ENCODE measurements at places on chromosomes 5 and 9.

- no peak for DNase-seq
Observed at GRCh38 chr9:95079461-95079860, 238.0 kb downstream of the FANCC start.

GRCh38 chr5:66144834-66145390 lies 812 bp downstream of the SREK1 start:
- no peak for DNase-seq

DNA sequence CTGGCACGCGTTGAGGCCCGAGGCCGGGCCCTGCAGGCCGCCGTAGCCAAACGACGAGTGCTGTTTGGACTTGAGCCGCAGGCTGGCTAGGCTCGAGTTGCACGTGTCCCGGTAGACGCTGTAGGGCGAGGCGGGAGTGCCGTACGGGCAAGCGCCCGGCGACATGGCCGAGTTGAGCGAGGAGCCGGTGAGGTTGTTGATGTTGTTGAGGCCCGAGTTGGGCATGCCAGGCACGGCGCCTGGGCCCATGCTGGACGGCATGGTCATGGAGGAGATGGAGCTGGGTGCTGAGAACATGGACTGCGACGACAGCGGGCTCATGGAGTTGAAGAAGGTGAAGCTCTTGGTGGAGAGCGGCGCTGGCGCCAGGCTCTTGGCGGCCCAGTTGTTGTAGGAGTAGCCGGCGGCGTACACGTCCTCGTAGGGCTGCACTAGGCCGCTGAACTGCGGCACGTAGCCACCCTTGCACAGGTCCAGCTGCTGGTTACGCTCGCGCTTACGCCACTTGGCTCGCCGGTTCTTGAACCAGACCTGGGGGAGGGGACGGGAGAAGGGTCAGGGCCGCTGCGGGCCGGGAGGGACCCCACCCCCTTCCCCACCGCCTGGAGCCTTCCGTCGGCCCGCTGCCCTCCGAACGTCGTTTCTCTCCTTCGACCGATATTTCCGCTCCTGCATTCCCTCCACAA lies 5.1 kb downstream of the PITX1 start:
- DNase-seq = no peak

- DNase-seq = no peak
Observed at GRCh38 chr9:17135295-17136160, 688 bp downstream of the CNTLN start.

- peak; percentile 14 for DNase-seq
Observed at GRCh38 chr9:134475011-134475790, 148.9 kb downstream of the RXRA start.

- no peak for DNase-seq
Observed at GRCh38 chr5:52743970-52744369, 43.7 kb upstream of the ITGA1 start.

DNA sequence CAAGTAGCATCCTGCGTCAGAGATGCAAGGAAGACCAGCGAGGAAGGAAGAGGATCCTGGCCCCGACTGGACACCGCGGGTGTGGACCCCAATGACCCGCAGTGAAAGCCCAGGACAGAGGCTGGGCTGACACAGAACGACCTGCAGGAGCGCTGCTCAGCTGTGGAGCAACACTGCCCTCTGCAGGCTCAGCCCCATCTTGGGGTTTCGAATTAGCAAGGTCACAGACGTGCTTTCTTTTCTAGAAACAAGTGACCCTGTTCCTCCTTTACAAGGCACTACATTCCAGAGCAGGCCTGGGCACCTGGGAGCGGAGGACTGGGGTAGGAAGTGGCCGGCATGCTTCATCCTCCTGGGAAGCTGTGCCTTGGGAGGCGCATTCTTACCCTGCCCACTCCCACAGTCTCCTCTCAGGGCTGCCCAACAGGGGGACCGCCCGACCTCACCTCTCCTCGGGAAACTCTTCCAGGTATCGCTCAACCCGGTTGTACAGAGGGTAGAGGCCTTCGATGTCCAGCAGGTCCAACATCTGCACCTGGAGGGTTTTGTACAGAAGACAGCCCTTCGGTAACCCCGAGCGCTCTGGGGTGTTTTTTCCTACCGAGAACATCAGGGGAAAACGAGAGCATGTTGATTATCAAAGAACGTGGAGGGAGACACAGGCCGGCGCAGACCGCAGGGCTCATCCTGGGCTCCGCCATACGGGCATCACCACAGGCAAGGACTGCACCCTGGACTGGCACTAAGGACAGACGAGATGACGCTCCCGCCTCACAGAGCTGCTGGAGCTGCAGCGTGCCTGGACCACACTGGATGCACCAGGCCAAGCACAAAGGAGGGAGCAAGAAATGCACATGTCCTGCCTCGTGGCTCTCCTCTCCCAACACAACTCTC lies 35.0 kb downstream of the IPPK start:
- DNase-seq = peak; percentile 21

DNA sequence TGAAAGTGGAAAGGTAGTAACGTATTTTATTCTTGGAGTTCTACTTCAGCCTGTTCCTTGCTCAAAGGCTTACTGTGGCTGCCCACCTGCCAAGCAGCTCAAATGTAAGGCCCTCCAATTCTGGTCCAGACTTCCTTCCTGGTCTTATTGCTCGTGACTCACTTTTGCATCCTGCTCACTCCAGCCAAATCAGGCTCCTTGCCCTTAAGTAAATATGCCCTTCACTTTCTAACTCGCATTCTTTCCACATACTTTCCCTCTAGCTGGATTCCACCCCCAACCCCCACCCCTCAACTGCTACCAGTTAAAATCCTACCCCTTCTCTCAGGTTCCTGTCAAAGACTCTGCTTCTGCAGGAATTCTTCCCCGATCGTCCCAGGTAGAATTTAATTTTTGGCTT lies 96.6 kb downstream of the GALNT10 start:
- no peak for DNase-seq

DNA sequence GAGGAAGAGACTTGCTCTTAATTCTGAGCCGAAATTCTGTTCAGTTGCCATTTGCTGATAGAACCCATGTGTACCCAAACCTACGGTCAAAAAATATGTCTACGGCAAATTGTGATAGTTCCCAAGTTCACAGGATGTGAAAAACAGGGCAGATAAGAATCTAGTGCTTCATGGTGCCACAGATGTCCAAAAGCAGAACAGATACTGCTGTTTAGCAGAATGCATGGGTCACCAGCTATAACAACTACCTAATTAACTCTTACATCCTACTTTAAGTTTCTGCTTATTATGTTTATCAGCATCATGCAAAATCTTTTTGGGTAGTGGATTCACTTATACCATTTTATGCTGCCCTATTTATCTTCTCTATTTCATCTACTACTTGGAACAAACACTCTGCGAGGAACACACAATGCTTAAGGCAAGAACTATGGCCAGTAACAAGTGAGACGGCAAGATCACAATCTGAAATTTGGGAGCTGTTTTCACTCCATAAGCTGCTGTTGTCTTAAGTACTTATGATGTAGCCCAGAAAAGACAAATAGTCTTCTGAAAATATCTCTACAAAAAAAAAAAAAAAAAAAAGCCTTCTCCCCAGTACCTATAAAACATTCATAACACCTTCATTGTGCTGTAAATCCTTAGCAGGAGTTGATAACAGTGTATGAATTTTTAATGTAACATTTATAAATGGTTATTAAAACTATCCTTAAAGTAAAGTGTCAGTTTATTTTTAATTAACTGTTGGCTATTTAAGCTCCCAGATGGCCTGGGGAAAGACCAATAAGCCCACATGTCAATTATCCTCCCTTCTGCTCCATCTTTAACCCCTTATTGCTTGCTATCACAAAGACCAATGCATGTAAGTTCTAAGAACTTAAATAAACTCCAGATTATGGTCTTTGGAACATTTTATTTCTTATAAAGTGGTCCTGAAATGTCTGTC lies 232.3 kb downstream of the TLR4 start:
- no peak for DNase-seq

GRCh38 chr5:19891658-19892057 lies 96.3 kb downstream of the CDH18 start:
- no peak for DNase-seq

- no peak for DNase-seq
Observed at GRCh38 chr9:114050646-114051045, 27.5 kb downstream of the AMBP start.

GRCh38 chr5:164097749-164098148 lies 592.3 kb downstream of the MAT2B start:
- DNase-seq = no peak

DNA sequence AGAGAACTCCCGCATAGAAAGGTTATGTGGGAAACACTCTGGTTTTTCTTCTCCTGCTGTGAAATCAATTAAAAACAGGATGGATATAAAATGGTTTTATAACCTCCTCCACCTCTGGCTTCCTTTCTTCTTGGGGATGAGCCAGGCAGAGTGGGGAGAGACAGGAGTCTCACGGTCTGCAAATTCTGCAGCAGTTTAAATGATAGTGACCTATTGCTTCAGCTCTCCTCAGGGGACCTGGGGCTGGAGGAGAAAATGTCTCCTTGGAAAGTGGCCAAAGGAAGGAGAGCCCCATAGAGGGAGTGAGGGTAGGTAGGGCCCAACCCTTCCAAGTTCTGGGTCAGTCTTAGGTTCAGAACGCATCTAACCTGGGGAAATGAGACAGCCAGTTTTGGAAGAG lies 118.8 kb downstream of the MTX3 start:
- no peak for DNase-seq

GRCh38 chr5:124303366-124303765 lies 443.1 kb downstream of the ZNF608 start:
- DNase-seq = no peak

- DNase-seq = no peak
Observed at GRCh38 chr5:64619609-64620008, 70.7 kb upstream of the SHISAL2B start.

DNA sequence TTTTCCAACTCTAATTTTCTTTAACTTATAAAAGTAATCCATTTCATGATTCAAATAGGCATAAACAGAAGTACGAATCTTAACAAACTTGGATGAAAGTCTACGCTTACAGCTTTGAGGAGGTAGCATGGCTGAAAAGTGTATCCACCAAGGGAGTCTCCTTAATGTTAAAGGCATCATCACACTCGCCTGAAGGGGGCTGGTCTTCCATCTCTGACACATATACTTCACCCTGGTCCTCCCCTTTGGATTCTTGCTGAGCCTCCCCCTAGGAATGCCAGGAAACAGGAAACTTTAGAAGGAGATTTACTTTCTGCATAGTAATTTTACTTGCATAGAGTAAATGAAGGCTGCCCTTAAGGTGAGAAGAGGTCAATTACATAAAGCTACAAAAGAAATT lies 10.3 kb upstream of the NME5 start:
- no peak for DNase-seq

- no peak for DNase-seq
Observed at GRCh38 chr5:171369056-171369455, 18.6 kb upstream of the NPM1 start.

DNA sequence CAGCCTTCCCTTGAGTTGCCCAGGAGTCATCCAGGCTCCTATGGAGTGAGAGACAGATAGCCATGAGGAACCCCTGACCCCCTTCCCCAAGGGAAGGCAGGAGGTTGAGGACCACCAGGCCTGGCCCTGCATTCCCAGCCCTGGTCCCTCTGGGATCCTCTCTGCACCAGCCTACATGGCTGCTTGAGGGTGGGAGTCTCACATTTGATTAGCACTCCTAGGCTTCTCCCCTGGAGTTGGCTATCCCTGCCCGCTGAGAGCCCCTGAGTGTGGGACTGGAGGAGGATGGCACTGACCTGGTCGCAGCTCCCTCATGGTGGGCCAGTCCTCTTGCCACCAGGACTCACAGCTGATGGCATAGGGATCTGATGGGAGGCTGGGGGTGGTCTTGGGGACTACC lies 46.7 kb downstream of the SAR1B start:
- DNase-seq = no peak

- no peak for DNase-seq
Observed at GRCh38 chr5:128905568-128906110, 59.6 kb upstream of the SLC27A6 start.

DNA sequence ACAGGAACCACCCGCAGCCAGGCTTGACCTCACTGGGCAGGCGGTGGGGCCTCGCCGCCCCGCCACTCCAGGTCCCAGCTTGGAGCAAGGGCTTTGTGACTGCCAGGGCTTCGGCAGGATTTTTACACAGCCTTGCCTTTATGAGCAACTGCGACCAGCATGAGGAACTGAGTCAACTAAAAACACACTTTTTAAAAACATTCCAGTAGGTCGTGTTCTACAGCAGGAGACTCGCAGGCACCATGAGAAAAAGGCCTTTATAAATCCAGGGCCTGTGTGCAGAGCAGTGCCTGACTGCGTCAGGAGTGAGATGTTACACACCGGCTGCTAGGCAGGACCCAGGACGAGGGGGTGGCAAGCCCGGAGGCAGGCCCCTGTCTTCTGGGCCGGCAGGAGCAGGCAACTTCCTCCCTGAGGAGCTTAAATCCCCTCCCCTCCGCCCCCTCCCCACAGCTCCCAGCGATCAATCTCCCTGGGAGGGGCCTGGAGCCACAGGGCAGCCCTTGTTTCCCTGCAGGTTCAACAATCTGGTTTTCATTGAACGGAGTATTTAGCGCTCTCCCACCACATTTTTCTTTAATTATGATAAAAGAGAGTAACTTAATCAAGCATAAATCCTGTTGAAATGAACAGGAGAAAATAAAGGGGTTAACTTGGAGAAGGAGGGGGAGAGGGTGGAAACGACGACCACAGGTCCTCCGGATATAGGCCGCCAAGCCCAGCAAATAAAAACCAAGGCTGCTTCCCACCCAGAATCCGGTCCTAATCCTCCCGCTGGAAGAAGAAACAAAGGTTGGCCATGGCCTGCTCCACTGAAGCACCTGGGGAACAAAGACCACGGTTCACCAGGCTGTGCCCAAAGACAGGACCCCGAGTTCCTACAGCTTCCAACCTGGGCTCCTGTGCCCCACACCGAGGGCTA lies 92.5 kb downstream of the ROR2 start:
- no peak for DNase-seq

DNA sequence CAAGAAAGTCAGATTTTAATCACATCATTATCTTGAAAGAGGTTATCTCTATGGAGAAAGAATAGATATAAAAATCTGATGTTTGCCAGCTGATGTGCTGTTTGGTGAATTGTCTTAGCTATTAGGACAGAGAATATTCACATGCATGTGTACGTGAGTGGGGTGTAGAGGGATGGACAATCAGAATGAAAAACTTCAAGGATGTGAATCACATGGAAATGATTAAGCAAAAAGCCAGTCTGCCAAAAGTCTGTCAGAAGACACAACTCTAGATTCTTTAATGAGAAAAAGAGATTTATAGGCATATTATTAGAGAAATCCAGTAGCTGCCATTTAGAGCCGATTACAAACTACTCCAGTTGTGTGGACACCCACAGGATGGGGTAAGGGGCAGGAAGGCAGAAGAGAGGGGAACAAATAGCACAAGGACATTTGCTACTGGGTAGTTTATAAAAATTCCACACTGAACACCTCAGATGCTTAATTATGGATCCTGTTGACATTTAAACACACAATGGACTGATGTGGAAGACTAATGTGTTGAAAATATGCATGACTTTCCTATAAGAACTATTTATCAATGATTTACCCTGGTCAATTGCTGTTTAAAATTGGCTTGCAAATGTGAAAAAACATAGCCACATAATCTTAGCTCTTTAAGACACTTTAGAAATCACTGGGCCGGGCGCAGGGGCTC lies 127.4 kb downstream of the PTTG1 start:
- DNase-seq = no peak

- DNase-seq = no peak
Observed at GRCh38 chr9:107992271-107992670, 502.7 kb upstream of the KLF4 start.
